ENCODE measurements at places on chromosomes 1 and 21.

GRCh38 chr1:221487781-221488524, 253.9 kb downstream of the DUSP10 start:
- DNase-seq = no peak

- no peak for DNase-seq
Observed at GRCh38 chr1:153363641-153364040, 6.0 kb downstream of the S100A9 start.

- DNase-seq = no peak
Observed at GRCh38 chr1:247156787-247157232, 15.0 kb downstream of the ZNF124 start.

DNA sequence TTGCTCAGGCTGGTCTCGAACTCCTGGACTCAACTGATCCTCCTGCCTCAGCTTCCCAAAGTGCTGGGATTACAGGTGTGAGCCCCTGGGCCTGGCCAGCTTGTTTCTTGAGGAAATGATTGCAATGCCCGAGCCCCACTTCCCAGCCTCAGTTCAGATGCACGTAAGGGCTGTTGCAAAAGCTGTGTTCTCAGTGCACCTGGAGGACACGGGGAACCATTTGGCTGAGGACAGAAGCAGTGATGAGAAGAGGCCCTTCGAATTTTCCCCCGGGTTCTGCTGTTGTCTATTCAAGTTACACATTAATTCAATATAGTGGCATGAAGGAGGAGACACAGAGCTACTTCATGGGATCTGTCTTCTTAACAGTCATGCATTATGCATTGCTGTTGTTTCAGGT, 78.8 kb upstream of the WDR26 start:
- no peak for DNase-seq

DNA sequence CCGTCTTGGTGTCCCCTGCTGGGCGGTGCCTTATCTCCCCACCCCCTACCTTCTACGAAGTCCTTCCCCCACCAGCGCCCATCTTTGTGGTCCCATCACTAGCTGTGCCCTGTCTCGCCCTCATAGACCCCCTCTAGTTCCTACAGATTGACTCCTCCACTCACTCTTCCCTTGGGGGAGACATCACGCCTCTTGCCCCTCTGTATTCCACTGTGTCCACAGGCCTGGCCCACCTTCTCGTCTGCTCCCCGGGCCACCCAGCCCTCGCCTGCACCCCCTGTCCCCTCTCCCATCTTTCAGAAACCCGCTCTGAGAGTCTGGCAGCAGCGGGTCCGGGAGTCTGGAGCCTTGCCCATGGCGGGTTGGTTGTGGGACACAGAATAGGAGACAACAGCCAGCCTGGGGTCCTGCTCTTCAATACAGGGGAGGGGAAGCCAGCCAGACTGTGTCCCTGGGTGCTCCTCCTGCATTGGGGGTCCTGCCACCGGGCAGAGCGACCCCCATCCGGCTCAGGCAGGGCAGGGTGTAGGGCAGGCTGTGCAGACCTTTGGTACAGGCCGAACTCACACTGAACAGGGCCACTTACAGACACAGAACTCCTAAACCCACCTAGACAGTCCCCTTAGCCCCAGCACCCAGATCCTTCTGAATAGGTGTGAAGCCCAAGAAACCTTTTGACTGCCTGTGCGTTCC, 1.1 kb downstream of the RNF187 start:
- DNase-seq = no peak

DNA sequence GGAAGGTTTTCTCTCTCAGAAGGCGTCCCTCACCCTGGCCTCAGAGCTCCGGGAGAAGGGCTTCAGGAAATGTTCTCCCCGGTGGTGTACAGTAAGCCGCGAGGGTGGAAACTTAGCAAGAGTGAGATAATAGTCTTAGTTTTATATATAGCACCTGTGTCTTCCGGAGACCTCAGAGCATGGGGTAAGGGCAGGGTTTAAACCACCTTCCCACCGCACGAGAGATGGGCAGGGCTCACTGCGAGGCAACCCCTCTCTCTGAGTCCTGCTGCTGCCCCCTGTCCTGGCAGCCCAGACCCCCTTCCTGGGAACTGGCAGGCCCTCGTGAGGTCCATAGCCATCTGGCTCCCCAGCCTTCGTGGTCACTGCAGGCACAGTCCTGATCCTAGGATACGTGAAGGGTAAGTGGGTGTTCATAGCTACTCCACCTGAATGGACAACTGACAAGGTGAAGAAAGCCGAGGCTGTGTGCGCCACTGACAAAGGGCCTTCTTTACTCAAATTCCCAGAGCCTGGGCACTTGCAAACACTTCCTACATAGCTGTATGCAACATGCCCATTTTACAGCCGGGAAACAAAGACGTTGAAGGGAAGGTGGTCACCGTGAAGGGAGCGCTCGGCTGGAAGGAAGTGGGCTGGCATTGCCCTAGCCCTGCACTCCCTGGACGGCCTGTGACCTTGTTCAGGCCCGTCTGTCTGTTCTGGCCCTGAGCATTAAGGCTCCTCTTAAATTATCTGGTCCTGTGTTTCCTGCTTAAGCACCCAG, 26.9 kb downstream of the ITPKB start:
- DNase-seq = no peak

- no peak for DNase-seq
Observed at GRCh38 chr1:218692808-218693207, 347.7 kb downstream of the TGFB2 start.

GRCh38 chr1:178686407-178686806, 38.6 kb upstream of the RALGPS2 start:
- DNase-seq = no peak

DNA sequence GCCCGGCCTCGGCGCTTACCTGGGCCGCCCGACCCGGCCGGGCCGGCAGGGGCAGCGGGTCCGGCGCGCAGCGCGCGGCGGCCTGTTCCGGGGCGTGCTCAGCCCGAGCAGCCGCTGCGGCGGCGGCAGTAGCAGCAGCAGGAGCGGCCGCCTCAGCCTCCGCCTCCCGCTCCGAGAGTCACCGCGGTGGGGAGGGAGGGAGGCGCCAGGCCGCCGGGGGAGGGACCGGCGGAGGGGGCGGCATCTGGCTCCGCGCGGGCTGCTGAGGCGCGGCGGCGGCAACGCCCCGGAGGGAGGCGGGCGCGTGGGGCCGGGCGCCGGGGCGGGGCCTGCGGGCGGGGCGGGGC, at the start of gene CTNNBIP1:
CTNNBIP1 (minus strand) TSS at position 194 of the 347 bp plus-strand sequence. CDS start 38,205 bp downstream, outside the sequence.
- DNase-seq = no peak

DNA sequence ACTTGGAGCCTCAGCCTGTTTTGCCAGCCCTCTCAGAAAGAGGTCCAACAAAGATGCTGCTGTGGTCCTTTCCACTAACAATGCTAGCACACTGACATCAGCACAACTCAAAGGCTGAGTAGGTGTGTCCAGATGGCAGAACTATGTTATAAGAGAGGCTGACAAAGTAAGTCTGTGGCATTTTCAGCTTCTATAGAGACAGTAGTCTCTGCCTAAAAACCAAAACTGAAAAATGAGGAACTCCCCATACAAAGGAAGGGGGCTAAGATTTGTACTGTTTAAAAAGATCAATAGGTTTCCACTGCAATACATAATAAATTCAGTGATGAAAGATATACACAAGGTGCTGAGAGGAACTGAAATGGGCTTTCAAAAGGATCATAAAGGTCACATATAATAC, 12.3 kb downstream of the ERO1B start:
- DNase-seq = no peak

DNA sequence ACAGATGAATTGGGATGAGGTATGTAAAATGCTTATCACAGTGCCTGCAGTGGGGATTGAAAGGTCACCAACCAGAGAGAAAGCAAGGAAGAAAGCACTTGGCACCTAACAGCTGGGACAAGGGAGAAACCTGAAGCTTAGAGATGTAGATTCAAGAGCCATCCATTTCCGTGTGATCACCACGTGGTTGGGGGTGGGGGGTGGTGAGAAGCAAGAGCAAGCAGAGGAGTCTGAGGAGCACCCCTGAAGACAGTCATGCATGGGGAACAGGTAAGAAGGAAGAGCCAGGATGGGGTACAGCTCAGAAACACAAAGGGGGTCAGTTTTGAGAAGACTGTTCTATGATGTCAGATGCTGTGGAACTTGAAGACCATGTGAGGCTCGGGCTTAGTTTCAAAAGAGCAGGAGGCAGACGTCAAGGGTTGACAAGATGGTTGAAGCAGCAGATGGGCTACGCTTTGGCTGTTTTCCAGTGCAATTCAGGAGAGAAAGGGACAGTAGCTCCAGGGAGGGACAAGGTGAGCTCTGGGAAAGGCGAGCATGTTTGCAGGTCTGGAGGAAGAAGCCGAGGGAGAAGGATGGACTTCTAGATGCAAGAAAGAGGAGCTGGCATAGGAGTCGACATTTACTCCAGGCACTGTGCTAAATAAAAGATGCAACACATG, 17.4 kb downstream of the KANK4 start:
- DNase-seq = no peak

- DNase-seq = no peak
Observed at GRCh38 chr1:168833362-168833761, 104.4 kb upstream of the DPT start.

- DNase-seq = no peak
Observed at GRCh38 chr1:29267321-29268070, 31.2 kb downstream of the PTPRU start.

GRCh38 chr1:47456250-47456649, 18.4 kb downstream of the FOXD2 start:
- no peak for DNase-seq

DNA sequence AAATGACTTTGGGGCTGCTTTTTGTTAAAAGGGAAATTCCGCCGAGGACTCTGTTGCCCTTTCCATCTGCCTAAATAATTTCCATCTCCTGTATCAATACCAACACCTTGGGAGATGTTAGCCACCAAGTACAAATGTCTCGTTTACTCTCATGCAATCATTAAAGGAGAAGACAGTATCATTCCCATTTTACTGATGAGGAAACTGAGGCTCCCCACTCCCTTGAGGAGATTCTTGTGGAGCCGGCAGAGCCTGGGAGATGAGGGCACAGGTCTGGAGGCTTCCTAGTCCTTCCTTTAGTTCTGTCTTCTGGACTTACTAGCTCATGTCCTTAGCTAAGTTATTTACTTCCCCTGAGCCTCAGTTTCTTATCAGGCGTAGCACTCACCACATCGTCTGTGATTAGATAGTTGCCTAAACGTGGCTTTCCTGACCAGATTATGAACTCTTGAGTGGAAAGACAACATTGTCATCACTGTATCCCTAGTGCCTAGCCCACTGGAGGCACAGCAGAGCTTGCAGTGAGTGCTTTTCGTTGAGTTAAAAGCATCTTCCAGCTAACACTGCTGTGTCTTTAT, 81.6 kb downstream of the ADSS2 start:
- no peak for DNase-seq

- no peak for DNase-seq
Observed at GRCh38 chr1:10196976-10197375, 13.4 kb upstream of the KIF1B start.

- no peak for DNase-seq
Observed at GRCh38 chr1:22839806-22840205, 129.2 kb downstream of the EPHB2 start.

DNA sequence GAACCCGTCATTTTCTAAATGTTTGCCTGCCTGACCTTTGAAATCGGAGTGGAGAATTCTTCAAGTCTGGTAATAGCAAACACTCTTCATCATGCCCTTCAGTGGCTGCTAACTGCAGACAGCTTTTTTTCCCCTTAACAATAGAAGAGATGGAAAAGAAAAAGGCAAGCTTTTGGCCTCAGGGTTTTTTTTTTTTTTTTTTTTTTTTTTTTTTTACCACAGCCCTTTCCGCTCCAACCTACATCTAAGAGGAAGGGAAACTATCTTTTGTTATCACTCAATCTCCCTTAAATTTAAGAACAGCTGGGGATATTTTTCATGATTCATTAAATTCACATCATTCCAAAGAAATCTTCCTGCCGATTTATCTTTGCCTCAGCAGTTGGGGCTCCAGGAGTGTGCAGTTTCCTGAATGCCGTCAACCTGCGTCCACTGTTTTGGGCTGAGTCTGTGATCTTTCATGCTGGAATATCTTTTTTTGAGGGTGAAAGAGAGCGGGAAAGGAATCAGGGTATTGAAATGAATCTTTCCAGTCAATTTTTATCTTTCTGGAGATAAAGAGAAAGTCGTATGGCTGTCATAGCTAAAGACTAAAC, 144.5 kb upstream of the SMYD2 start:
- DNase-seq = no peak

- no peak for DNase-seq
Observed at GRCh38 chr1:13224480-13225060, 1.4 kb downstream of the PRAMEF18 start.

GRCh38 chr1:119712342-119713038, 756 bp downstream of the PHGDH start:
- no peak for DNase-seq

DNA sequence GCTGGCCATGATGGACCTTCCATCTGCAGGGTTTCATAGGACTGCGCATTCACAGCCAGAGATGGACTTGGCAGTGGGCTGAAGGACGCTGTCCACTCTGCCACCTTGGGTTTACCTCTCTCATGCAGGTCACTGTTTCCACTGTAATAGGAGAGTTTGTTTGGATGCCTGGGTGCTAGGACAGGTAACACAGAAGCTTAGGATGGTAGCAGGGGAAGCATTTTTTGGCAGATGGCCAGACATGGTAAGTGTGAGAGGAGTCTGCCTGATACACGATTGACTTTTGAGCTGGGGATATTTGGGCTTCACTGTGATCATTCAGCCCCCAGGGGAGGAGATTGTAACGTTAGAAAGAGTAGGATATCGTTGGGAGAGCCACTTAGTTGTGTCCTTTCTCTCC, 11.8 kb downstream of the PSEN2 start:
- DNase-seq = no peak

DNA sequence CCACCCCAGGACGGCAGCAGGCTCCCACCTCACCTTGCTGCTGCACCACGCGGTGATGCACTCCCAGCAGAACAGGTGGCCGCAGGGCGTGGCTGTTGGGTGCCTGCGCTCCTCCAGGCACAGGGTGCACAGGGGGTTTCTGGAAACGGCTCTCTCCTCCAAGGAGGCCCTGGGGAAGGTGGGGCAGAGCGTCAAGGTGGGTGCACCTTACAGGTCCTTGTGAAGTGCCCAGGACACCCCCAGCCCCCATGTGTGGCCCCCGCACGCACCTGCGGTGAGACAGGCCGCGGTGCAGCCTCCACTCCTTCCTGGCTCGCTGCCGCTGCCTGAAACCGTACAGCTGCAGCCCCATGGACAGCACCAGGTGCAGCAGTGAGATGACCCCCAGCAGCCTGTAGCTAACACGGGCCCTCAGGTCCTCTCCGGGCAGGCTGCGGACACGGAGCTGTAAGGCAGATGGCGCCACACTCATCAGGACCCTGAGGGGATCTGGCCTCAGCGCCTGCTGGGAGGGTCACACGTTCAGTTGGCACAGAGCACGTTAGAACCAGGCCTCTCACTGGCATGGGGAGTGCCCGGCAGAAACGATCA, 5.8 kb downstream of the PEX10 start:
- DNase-seq = no peak

GRCh38 chr1:105608713-105609112, 1447.8 kb upstream of the PRMT6 start:
- no peak for DNase-seq

DNA sequence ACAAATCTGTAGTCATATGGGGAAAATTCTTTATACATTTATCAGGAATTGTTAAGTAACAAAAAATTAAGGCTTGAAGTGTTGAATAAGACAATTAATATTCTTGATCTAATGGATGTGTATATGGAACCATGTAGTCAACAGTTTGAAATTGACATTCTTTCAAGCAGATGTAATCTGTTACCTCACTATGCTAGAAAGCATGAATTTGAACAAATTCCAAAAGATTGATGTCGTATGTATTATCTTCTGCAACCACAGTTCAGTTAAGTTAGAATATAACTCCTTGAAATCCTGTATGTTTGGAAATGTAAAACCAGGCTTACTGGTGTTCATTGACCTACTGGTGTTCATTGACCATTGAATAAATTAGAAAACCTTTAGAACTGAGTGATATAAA, 16.1 kb downstream of the CCDC18 start:
- no peak for DNase-seq
